Mammary epithelial cell (primary cell): ENCODE measurements at places on chromosomes 1 and 21. TPM values are rescaled to one million over a fixed set of nuclear protein-coding genes. Genes with fewer than 3 reads are reported as not detected.
A peak's percentile ranks its signal among the peaks of the same experiment; 100 is the strongest.

The DNASE2B gene
- not detected for polyA plus RNA-seq

The ZMYND12 gene
- polyA plus RNA-seq: 0.22 TPM

The SH3BGR gene
- 0.66 TPM for polyA plus RNA-seq

GRCh38 chr1:175539986-175540385, 203.4 kb downstream of the TNR start:
- DNase-seq: no peak

GRCh38 chr1:172167796-172168596, 252.5 kb upstream of the C1orf105 start:
- DNase-seq: peak; percentile 81

GRCh38 chr1:181081395-181081794, 7.1 kb upstream of the IER5 start:
- DNase-seq: no peak

The PCSK9 gene
- polyA plus RNA-seq: 52.1 TPM

The LRRC53 gene
- not detected for polyA plus RNA-seq

DNA sequence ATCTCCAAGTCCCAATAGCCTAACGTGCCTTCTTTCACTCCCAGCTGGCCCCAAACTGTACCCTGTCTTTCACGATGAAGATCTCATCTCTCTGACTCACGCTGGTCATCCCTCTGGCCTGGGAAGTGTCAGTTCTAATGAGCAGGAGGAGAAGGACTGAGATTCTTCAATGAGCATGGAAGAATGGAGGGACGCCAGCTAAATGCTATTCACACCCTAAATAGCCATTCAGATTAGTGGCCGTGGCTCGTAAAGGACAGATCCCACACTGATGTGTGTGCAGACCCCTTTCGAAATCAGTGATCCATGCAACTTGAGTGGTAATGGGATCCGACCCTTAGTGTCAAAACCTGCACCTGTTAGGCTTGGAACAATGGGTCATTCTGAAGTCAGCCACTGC, 75.9 kb upstream of the SMYD2 start:
- DNase-seq: no peak

DNA sequence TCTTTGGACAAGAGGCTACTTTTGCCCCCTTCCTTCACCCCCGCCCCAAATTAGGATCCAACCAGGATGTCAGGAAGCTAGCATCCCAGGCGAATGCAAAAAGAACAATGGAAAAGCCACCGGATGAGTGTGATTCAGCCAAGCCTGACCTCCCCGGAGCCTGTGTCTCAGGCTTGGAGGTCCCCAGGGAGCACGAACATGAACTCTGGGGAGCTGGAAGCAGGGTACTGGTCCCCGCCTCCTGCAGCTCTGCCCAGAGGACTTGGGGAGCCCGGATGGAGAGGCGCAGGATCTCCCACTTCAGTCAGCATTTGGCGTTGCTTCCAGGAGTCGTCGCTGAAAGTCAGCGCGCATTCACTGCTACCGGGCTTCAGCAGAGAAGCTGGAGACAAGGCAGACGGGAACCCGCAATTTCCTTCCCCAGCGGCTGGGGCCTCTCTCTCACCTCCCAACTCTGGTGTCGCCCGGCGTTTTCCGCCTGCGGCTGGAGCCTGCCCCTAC, 1.8 kb upstream of the TBX15 start:
- DNase-seq: no peak

The CDK18 gene
- 24.6 TPM for polyA plus RNA-seq

- DNase-seq: no peak
Measured at GRCh38 chr1:187870552-187870951, 1041.8 kb downstream of the PLA2G4A start.

DNA sequence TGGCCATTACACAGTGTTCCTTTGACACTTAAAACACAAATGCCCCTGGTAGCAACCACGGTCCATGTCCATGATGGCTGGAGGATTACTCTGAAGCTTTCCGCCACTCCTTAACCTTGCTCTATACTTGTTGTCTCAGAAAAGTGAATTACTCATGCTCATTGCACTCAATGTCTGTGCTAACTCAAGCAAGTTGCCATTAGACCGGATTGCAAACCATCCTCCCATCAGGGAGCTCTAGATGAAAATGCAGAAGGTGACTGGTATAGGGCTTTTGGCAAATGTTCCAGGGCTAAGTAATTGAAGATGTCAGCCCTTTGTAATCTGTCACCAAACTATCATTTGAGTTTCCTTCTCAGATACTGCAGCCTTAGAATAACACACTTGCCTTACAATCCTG, 1288.3 kb upstream of the B3GALT2 start:
- DNase-seq: no peak
